Cerebellar nuclear complex (tissue), 1 donor: ENCODE measurements at places on chromosomes 3 and 15.

- no peak for DNase-seq
These were observed 21.9 kb upstream of the PLSCR2 start for GRCh38 chr3:146491303-146491702.

- DNase-seq, result no peak
These were observed 240.0 kb upstream of the SEMA6D start for GRCh38 chr15:47477341-47477740.

DNA sequence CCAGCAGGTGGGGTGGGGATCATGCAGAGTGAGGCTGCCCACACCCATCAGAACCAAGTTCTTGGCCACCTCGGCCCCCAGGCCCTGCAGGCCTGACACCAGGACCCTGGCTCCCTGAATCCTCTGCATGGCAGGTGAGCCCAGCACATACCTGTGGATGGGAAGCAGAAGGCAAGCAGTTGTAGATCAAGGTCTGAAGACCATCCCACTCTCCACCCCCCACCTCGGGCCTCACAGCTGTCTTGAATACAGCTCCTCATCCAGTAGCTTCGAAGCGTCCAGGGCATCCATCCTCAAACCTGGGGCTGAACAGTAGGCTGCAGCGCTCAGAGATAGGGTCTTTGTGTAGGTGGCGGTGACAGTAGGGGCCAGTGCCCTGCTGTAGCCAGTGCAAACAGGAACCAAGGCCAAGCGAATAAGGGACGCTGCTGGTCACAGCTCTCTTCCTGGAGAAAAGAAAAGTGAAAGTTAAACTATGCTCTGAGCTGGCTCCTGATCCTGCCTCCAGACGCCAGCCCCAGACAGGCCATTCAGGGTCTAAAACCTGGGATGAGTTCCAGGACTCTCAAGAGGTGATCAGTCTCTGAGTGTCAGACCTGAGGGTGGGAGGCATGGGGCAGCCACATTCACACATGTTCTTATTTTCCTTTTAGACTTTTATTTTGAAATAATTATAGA is at the start of gene UBA7:
Gene UBA7, minus strand, starts transcription at position 457 of the 678 bp plus-strand sequence. Its CDS starts 166 bp downstream, at position 291.
- DNase-seq, result no peak

GRCh38 chr3:9916734-9917680 is at the start of gene IL17RC:
TSS of gene IL17RC (plus strand) at chr3:9917098. CDS start at chr3:9917316, 218 bp downstream.
- DNase-seq, result peak; percentile 42

DNA sequence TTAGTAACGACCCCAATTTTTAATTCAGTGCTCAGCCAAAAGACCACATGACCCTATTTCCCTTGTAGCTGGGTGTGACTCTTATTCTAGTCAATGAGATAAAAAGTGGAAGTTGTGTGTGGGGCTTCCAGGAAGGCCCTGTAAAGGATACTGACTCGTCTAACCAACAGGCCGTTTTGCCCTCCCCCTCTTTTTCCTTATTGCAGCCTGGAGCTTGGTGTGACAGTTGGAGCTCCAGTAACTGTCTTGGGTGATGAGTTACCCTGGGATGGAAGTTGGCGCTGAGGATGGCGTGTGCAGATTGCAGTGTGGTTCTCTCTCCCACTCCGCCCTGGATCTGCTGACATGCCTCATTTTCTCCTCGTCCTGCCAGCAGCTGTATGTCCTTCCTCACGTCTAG is 209.3 kb upstream of the PROK2 start:
- no peak for DNase-seq

GRCh38 chr3:37810848-37811247 is 50.8 kb upstream of the CTDSPL start:
- DNase-seq, result no peak
